AG08396 (cell line): ENCODE measurements at places on chromosomes 3 and 15.

- no peak for DNase-seq
Observed at GRCh38 chr3:105364128-105364527, 2.6 kb upstream of the ALCAM start.

DNA sequence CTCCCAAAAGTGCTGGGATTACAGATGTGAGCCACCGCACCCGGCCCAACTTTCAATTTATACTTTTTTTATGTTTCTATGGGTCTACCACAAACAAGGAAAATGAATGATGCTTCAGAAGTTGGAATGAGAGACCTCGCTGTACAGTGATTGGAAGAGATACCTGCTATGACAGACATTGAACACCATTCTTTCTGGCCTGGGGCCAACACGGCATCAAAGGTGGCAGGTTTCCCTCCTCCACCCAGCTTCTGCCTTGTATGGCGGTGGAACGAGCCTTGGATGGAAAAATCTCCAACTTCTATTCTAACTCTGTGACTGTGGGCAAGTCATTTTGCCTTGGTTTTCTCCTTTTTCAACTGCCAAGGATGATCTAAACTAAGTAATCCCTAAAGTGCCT is 117.8 kb upstream of the FAM174B start:
- DNase-seq = no peak

- DNase-seq = peak; percentile 86
Observed at GRCh38 chr15:80588801-80589200, 106.3 kb upstream of the ABHD17C start.

DNA sequence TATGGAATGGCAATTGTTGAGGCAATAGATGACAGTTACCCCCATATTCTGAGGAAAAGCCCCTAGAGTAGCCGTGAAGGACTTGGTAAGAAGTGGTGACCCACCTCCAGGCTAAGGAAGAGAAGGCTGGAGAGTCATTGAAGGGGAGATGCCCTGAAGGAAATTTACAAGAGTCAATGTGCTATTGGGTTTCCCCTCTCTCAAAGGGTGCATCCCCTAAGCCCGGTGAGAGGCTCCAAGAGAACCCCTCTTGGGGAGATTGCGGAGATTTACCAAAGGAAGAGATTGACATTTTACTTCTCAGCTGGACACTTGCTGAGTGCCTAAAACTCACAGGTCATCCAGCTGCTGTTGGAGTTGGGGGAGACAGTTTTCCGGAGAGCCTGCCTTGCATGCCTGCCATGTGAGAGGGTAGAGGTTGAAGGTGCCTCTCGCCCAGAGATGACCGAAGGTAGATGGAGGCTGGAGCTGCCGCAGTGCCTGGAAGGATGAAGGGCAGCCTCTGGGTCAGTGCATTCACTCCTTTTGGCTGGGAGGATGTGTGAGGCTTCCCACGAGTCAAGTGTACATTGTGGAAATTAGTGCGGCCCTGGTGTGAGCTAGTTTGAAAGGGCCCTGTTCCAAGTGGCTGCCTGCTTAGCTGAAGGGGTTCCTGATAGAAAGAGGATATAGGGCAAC is 30.7 kb downstream of the MESD start:
- DNase-seq = no peak

DNA sequence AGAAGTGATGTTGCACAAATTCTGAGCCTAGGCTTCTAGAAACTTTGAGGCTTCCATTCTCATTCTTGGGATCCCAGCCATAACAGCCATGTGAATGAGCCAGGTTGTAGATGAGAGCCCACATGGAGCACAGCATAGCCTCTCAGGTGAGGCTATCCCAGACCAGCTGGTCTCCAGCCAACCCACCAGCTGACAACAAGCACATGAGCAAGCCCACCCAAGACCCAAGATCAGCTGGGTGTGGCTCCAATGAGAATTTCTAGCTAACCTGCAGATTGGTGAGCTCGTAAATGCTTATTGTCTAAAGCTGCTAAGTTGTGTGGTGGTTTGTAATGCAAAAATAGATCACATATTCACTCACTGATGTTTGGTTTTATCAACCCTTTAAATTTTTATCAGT is 14.4 kb downstream of the KY start:
- no peak for DNase-seq

DNA sequence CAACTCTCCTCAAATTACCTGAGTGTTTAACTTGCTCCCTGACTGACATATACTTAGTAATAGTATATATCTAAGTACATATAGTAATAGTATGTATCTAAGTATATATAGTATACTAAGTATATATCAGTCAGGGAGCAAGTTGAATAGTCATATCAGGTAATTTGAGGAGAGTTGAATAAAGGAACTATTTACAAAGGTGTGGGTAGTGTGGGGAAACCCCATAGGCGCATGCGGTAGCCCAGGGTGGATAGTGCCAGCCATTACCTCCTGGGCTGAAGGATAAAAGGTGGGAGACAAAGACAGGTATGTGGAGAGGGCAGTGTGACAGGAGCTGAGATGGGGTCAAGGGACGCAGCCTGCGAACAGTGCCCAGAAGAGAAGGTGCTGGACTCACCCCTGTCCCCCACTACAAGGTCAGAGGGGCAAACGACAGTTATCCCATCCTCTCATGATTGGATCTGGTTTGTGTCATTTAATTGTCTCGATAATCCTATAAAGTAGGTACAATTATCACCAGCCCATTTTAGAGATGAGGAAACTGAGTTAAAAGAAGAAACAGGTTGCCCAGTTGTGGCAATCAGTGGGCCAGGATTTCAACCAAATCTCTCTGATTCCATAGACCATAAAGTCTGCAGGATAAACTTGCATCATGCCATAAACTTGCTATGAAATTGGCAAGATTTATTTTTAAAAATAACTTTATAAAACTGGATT is 34.1 kb upstream of the TPM1 start:
- no peak for DNase-seq

DNA sequence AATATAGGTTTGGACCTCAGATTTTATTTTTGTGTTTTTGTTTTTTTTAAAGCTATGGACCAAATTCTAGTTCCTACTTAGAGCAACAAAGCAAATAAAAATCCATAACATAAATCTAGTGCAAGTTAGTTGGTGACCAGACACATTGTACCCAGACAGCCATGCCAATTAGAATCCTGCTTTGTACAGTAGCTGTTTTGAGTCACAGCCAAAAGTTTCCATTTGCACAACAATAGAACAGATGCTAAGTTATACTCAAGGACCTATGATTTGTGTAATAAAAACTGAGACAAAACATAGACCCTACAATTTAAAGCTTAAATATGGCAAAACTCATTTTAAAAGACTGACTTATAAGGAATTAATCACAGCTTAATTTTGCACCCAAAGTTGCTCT is 513.1 kb upstream of the CBLB start:
- no peak for DNase-seq

DNA sequence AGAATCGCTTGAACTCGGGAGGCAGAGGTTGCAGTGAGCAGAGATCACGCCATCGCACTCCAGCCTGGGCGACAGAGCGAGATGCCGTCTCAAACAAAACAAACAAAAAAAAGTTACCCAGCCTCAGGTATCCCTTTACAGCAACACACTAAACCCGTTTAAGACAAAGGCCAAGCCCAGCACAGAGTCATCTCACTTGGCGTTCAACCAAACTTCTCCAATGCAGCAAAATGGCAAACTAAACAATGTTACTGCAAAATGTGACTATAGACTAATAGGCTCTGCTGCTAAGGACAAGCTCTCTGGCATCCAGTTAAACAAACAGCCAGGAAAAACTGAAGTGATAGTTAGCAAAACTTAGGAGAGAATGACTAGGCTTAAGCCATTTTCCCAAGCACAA is 6.4 kb upstream of the FAM219B start:
- DNase-seq = no peak

GRCh38 chr3:46900007-46900292 is 22.4 kb downstream of the PTH1R start:
- no peak for DNase-seq

- DNase-seq = no peak
Observed at GRCh38 chr15:76204109-76204845, 107.0 kb downstream of the ETFA start.

GRCh38 chr3:126267169-126267975 is 87.0 kb upstream of the ALDH1L1 start:
- DNase-seq = peak; percentile 91

- DNase-seq = peak; percentile 85
Observed at GRCh38 chr3:193780810-193781478, 187.9 kb downstream of the OPA1 start.

DNA sequence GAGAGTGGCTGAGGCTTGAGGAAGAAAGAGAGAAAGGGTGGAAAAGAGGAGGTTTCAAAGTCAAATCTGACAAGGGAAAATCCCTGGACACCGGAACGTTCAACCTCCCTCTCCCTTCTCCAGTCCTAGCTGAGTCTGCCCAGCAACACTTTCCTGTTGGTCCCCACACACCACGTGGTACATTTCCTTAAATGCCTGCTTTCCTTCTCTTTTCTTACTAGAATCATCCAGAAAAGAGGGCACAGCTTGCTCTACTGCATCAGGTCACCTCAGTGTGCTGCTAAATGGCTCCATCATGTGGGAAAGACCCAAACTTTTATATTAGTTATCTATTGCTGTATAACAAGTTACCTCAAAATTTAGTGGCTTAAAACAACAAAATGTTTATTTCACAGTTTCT is 181.2 kb downstream of the NECTIN3 start:
- peak; percentile 57 for DNase-seq

- DNase-seq = no peak
Observed at GRCh38 chr15:92120094-92120795, 266.7 kb downstream of the SLCO3A1 start.

DNA sequence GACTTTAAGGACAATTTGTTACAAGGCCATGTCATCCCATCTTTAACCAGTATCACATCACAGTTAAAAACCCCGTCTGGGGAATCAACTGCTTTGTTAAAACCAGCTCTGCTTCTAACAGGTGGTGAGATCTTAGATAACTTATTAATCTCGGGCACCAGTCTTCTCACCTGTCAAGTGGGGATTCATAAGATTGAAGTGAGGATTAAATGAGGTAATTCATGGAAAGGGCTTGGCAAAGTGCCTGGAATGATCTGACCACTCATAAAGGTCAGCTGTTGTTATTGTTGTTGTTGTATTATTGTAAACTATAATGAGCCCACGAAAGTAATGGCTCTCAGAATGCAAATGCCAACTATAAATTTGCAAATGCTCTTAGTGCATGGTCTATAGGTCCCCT is 30.1 kb upstream of the SLC24A5 start:
- DNase-seq = no peak

GRCh38 chr15:40081691-40082194 is 26.9 kb downstream of the BMF start:
- peak; percentile 73 for DNase-seq

GRCh38 chr3:46052531-46052930 is 25.2 kb upstream of the XCR1 start:
- DNase-seq = no peak

DNA sequence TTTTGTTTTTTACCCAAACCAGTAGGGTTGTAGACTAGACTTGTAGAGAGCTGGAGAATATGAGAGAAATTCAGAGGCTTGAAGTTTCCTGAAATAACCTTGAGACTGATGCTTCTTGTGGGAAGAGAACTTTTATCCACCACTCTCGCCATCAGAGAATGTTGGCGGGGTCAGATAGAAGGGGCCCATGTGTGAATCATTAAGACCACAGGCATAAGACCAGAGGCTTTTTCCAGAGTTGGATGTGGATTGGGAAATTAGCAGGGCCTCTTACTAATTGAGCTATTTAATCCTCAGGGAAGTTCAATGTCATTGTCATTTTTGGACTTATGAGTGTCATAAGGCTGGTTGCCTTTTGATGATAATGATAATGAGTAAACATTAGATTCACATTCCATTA is 246.9 kb upstream of the THRB start:
- no peak for DNase-seq

- DNase-seq = no peak
Observed at GRCh38 chr3:34929036-34929435, 710.3 kb upstream of the ARPP21 start.

DNA sequence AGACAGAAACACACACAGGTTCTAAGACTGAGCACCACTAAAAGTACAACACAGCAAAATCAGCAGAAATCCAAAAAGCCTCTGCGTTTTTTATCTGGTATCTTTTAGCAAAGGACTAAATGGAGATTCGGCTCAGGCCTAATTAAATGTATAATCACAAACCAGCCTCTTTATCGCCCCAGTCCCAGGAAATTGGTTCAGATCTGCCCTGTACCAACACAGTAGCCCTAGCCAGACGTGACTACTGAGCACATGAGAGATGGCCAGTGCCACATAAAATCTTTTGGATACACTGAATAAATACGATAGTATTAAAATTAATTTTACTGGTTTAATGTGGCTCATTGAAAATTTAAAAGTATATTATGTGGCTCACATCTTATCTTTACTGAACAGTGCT is 19.7 kb downstream of the TBC1D2B start:
- no peak for DNase-seq

DNA sequence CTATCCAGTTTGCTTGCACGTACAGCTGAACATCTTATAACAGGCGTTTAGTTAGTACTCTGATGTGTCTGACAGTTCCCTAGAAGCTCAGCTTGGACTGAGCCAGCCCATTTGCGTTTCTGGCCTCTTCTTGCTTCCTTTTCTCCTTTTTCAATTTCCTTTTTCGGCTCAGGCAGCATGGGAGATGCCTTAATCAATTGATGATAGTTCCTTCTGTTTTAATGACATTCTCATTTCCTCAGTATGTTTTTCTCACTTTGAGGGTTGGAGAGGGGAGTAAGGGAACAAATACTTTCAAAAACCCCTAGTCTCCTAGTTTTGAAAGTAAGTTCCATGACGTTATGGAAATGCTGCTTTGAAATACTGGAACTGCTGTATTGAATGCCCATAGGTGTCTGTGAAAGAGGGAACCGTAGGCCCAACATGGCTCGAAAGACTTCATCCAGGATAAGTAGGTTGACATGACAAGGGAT is 18.9 kb downstream of the IL1RAP start:
- DNase-seq = no peak

GRCh38 chr3:152160350-152161011 is 108.2 kb upstream of the MBNL1 start:
- no peak for DNase-seq

GRCh38 chr15:70632491-70633102 is 130.8 kb downstream of the UACA start:
- no peak for DNase-seq

- peak; percentile 55 for DNase-seq
Observed at GRCh38 chr3:130759692-130760338, 13.2 kb upstream of the PIK3R4 start.

GRCh38 chr3:42256135-42256819 is 9.7 kb downstream of the CCK start:
- DNase-seq = peak; percentile 38

DNA sequence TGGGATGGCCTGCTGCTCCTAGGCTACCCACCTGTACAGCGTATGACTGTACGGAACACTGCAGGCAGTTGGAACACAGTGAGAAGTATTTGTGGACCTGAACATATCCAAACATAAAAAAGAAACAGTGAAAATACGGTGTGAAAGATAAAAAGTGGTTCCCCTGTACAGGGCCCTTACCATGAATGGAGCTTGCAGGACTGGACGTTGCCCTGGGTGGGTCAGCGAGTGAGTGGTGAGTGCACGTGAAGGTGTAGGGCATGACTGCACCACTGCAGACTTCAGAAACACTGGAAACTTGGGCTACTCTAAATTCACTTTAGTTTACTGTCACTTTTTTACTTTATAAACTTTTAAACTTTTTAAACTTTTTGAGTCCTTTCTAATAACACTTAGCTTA is 71.2 kb upstream of the SLC6A6 start:
- no peak for DNase-seq
